ENCODE measurements at places on chromosomes 11 and 22. TPM values are rescaled to one million over a fixed set of nuclear protein-coding genes. Genes with fewer than 3 reads are reported as not detected.

DNA sequence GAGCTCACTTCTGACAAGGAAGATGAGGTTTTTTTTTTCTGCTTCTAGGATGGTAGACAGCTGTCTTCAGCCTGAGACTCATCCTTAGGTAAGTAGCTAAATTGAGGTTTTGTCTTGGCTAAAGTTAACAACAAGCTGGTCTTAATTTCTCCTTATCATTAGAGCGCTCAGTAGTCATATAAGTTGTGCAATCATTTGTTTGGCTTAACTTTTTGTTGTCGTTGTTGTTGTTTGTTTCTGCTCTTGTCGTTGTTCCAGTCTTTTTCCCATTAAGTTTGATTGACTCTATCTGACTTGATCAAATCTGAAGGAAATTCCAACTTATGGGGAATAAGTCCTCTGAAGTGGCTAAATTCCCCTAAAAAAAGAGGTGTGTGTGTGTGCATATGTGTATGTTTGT, 33.0 kb downstream of the GLYATL2 start:
- no peak for DNase-seq

DNA sequence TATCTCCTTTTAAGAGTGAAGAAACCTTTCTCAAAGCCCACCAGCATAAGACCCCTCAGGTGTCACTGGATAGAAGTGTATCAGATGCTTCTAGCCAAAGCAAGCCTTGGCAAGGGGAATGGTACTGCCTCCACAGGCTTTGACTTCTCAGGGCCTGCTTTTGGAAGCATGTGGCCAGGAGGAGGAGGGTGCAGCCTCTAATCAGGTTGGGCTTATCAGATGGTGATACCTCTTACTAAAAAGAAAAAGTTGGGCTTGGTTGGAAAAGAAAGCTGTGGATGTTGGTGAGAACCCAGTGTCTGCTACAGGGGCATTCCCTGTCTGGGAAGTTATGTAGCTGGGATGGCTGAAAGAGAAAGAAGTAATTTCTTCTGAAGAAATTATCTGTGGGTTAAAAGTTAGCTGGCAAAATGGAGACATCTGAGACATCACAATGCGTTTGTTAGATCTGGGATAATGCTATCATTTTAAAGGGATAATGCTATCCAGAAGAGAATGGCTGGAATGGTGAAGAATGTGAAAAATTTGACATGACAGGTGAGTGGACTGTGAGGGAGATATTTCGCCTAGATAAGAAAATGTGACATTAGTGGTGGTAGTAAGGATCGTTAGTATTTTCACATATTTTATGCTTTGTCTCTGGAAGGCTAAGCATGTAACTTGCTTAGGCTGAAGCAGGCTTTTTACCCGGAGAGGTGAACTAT, 7.2 kb downstream of the APLP2 start:
- DNase-seq, result no peak

- peak; percentile 73 for DNase-seq
Observed at GRCh38 chr22:31346733-31347250, 646 bp upstream of the PATZ1 start.

GRCh38 chr11:67382276-67383136, 9.1 kb upstream of the CLCF1 start:
- peak; percentile 86 for DNase-seq

DNA sequence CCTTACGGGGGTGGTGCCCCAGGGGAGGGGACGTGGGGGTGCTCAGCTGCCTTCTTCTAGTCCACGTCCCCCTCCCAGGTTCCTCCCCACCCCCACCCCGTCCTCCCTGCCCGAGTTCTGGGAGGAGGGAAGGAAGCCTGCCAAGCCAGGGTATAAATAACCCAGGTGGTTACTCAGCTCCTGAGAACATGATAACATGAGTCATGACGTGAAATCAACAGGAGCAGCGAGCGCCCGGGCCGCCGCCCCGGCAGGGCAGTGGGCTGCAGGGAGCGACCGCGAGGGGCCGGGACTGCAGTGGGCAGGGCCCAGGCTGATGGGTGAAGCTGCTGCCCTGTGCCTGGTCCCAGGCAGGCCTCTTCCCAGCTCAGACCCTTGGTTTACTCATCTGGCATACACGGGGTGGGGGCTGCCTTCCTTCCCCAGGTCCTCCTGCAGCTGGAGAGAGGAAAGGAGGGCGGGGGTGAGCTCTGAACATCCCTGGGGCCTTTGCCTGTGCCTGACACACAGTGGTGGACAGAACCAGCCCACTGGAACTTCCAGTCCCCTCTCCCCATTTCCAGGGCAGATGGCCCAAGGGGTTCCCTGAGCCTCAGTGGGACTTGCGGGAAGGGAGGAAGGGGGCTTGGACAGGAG, 8.8 kb upstream of the PDGFB start:
- DNase-seq, result peak; percentile 44

GRCh38 chr11:83681906-83682610, 395.9 kb upstream of the CCDC90B start:
- no peak for DNase-seq

- DNase-seq, result no peak
Observed at GRCh38 chr22:46619240-46619829, 851 bp upstream of the GRAMD4 start.

GRCh38 chr11:103581760-103582159, 454.7 kb upstream of the DDI1 start:
- no peak for DNase-seq

- no peak for DNase-seq
Observed at GRCh38 chr11:124172599-124172998, 10.5 kb upstream of the OR10D3 start.

DNA sequence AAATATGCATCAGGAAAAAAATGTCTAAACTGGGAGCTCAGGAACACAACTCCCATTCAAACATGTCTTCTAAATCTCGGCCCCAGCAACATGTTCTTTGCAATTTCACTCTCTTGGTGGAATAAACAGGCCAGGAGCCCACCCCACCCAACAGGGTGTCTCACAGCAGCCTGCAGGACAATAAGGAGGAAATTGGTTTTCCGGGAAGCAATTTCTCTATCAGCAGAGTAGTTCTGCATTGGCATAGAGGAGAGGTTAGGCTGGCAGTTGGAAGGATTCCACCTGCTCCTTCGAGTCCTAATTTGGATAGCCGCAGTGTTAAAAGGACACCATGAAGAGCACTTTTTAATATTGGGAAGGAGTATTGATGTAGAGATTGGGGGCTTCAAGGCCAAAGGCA, 55.9 kb upstream of the BARX2 start:
- DNase-seq, result no peak

DNA sequence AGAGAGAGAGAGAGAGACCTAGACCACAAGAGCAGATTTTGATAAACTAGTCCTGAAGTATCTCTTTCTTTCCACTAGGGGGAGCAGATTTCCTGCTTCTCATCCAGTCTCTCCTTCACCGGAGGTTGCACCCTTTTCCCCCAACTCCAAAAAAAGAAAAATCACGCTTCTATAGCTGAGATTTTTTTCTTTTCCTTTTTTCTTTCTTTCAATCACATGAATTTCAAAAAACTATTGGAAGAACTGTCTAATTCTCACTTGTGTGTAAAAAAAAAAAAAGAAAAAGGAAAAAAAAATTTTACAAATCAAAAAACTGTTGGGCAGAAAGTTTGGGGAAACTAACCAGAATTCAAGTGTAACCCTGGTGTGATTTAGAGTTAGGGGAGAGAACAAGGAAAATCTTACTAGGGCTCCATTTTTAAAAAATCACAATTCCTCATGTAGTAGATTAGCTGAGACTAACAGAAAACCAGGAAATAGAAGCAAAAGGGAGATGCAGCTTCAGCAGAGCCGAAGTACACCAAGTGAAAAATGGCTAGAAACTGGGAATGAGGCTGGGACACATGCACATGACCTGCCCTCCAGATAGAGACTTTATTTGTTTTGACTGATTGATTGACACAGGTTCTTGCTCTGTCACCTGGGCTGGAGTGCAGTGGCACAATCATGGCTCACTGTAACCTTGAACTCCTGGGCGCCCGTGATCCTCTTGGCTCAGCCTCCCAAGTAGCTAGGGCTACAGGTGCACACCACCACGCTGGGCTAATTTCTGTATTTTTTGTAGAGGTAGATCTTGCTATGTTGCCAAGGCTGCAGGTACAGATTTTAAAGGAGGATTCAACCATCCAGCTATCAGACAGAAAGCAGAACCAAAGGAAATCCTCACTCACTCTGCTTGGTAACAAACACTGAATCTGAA, 27.1 kb downstream of the SDHD start:
- no peak for DNase-seq

MS4A6E gene
- total RNA-seq, result 75.4 TPM

ZBTB16 gene
- total RNA-seq, result 51.5 TPM

MAPK8IP1 gene
- 57.5 TPM for total RNA-seq

SUN2 gene
- 331 TPM for total RNA-seq

C11orf54 gene
- total RNA-seq, result 28.5 TPM

DEUP1 gene
- 22.8 TPM for total RNA-seq

Measured in testis (tissue), 5 donors.